ENCODE measurements at places on chromosomes 3 and 15.

DNA sequence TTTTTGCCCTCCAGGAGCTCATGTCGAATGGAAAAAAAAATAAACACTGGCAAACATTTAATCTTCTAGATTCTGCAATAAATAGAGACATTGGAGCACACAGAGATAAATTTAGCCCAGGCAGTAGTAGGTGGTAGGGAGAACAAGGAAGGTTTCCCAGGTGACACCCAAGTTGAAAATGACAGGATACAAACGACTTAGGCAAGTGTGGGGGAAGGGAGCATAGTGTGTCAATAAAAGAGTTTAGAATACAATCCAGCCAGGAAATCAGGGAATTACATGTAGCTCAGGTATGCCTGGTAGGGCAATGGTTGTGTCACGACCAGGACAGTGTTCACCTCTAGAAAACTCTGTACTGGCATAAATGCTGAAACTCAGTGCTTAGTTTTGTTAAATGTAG is 364.6 kb upstream of the AGTR1 start:
- no peak for DNase-seq

DNA sequence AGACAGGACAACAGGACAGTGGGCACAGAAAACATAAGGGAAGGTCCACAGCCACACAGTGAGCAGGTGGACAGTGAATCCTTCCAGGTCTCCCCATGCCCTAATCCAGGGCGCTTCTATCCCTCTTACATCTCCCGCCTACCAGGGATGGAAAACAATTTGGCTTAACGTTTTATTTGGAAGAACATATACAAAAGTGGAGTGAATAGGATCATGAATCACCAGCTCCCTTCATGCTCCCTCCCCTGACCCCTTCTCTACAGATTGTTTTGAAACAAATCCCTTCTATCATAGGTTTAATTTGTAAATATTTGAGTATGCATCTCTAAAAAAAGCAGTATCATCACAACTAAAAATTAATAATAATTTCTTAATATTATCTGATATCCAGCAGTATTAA is 52.5 kb downstream of the CLDN11 start:
- DNase-seq: no peak

DNA sequence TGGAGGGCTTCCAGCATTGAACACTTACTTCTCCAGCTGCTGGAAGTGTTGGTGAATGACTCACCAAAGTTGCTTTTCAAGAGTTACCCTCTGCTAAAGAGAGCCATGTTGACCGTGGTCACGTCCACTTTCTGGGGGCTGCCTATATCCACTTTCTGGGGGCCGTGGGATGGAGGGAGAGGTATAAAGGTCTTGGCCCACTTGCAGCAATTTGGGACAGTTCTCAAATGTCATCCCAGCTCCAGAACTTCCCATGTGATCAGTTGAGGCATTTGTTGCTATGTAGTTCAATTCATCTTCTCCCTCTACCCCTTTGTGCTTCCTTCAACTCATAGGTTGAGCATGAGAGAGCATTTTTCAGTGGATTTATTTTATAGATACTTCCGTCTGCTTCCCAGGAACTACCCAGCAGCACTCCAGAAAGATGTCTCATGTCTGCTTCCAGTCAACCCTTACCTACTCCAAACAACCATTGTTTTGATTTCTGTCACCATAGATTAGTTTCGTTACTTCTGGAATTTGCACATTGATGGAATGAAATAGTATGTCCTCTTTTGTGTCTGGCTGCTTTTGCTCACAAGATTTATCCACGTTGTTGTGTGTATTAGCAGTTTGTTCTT is 130.6 kb downstream of the TCF12 start:
- no peak for DNase-seq

GRCh38 chr15:65423976-65424679 is 1.4 kb upstream of the IGDCC4 start:
- DNase-seq: no peak

DNA sequence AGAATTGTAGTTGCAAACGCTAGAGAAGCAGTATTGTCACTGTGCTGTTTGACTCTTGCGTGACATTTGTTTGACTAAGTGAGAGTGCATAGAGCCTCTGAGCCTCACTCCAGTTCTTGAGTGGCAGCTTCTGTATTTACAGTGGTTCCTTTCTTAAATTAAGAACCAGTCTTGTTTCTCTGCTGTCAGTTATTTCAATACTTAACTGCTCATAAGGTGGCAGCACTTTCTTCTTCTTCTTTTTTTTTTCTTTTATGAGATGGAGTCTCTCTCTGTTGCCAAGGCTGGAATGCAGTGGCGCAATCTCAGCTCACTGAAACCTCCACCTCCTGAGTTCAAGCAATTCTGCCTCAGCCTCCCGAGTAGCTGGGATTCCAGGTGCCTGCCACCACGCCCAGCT is 372.1 kb downstream of the LPP start:
- DNase-seq: no peak

Measured in CD4-positive, alpha-beta T cell treated with Interleukin-10 for 1 hour (primary cell).